ENCODE measurements at places on chromosomes 7 and 10. TPM values are rescaled to one million over a fixed set of nuclear protein-coding genes. Genes with fewer than 3 reads are reported as not detected.
A peak's percentile ranks its signal among the peaks of the same experiment; 100 is the strongest.

DNA sequence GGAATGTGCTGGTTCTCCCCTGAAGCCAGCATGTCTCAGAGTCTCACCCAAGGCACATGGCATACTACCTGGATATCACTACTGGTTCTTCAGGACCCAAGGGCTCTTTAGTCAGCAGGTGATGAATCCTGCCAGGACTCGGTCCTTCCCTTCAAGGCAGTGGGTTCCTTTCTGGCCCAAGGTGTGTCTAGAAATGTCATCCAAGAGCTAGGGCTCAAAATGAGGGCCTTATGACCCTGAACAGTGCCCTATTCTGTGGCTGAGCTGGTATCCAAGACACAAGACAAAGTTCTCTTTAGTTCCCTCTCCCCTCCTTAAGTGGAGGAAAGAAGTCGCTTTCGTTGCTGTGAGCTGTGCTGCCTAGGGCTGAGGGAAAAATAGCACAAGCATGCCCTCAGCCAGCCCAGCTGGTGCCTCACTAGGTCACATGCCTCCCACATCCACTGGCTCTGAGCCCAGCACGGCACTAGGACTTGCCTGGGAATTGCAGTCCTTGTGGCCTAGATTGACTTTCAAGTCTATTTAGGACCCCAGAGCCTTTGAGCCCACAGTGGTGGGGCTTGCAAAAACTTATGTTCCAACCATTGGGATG is 106.0 kb downstream of the BMS1 start:
- no peaks in the 10 kb centered on the region for H3K36me3 ChIP-seq
- H3K27ac ChIP-seq, result no peak overlapping the region
- no peaks in the 10 kb centered on the region for H3K4me1 ChIP-seq
- DNase-seq, result no peak
- no peaks in the 10 kb centered on the region for H3K27me3 ChIP-seq

The INHBA gene
- 14.3 TPM for total RNA-seq

GRCh38 chr7:116948934-116949333 is 4.4 kb upstream of the ST7 start:
- no peaks in the 10 kb centered on the region for H3K27me3 ChIP-seq
- H3K27ac ChIP-seq, result no peak overlapping the region
- no peak for DNase-seq
- H3K36me3 ChIP-seq, result peaks cover 6% of the 10 kb centered on the region
- peaks cover 13% of the 10 kb centered on the region for H3K4me1 ChIP-seq

DNA sequence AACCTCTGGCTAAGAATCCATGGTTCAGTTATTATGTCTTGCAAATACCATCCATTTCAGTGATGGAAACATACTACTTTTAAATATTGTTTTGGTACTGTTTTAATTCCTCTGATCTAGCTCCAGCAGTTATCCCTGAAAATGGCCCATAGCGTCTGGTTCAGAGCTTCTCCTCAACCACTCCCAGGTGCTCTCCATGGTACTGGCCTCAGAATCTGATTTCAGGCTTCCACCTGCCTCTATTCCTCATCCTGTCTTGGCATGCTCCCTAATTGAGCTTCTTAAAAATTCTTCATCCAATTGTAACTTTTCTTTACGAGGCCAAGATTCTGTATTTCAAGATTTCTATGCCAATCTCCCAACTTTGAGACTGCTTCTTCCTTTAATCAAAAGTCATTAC is 236.3 kb downstream of the HTR7 start:
- no peaks in the 10 kb centered on the region for H3K27me3 ChIP-seq
- no peaks in the 10 kb centered on the region for H3K36me3 ChIP-seq
- no peak overlapping the region for H3K27ac ChIP-seq
- no peak overlapping the region for H3K4me3 ChIP-seq
- no peaks in the 10 kb centered on the region for H3K4me1 ChIP-seq

- H3K4me1 ChIP-seq, result no peaks in the 10 kb centered on the region
- no peaks in the 10 kb centered on the region for H3K36me3 ChIP-seq
- H3K4me3 ChIP-seq, result no peak overlapping the region
- no peak for DNase-seq
Measured at GRCh38 chr7:85567983-85568382, 381.1 kb upstream of the SEMA3D start.

GRCh38 chr10:23448802-23449570 is 10.1 kb downstream of the OTUD1 start:
- H3K27me3 ChIP-seq, result no peaks in the 10 kb centered on the region
- H3K4me1 ChIP-seq, result no peaks in the 10 kb centered on the region
- DNase-seq, result no peak
- no peaks in the 10 kb centered on the region for H3K36me3 ChIP-seq

The AKR1D1 gene
- not detected for total RNA-seq

- H3K27me3 ChIP-seq, result no peaks in the 10 kb centered on the region
- no peaks in the 10 kb centered on the region for H3K36me3 ChIP-seq
- no peak for DNase-seq
- no peaks in the 10 kb centered on the region for H3K4me1 ChIP-seq
- H3K27ac ChIP-seq, result no peak overlapping the region
Measured at GRCh38 chr7:150330211-150330885, 7.0 kb upstream of the ACTR3C start.

DNA sequence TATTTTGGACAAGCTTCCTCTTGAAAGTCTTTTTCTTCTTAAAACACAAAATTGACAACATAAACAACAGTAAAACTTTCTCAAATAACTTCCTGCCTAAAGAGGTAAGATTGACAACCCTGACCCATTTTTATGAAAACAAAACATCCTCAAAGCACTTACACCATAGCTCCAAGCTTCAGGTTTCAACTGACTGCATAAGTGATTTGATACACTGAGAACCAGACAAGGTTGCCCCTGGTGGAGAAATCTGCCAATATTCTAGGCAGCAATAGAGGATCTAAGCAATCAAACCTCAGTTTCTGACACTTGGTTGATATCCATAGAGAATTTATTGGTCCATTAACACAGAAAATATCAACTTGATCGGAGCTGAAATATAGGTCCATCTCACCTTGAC is 147.8 kb downstream of the ELAPOR2 start:
- DNase-seq, result no peak
- H3K4me3 ChIP-seq, result no peak overlapping the region
- 0 out of 2 replicates have a peak, but pooled peaks cover 2% of the 10 kb centered on the region for H3K27me3 ChIP-seq
- H3K4me1 ChIP-seq, result no peaks in the 10 kb centered on the region
- H3K27ac ChIP-seq, result no peak overlapping the region
- H3K36me3 ChIP-seq, result no peaks in the 10 kb centered on the region

DNA sequence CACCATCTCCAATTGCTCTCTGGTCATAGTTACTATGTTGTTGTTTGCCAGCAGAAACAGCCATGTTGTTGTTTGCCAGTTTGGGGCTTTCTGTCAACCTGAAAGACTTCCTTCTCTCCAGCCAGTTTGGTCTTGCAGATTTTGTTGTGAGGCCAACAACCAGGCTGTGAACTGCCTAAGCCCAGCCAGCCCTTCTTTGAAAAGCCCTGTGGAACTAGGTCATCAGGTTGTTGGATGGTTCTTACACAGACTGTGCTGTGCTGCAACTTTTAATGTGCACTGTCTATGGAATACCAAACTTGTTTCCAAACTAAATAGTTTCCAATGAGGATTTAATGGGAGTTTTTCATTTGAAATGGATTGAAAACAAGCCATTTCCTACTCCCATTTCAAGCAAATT is 592.7 kb upstream of the GALNT17 start:
- H3K27ac ChIP-seq, result no peak overlapping the region
- no peaks in the 10 kb centered on the region for H3K4me1 ChIP-seq
- DNase-seq, result no peak
- H3K4me3 ChIP-seq, result no peak overlapping the region
- H3K27me3 ChIP-seq, result no peaks in the 10 kb centered on the region
- H3K36me3 ChIP-seq, result no peaks in the 10 kb centered on the region

DNA sequence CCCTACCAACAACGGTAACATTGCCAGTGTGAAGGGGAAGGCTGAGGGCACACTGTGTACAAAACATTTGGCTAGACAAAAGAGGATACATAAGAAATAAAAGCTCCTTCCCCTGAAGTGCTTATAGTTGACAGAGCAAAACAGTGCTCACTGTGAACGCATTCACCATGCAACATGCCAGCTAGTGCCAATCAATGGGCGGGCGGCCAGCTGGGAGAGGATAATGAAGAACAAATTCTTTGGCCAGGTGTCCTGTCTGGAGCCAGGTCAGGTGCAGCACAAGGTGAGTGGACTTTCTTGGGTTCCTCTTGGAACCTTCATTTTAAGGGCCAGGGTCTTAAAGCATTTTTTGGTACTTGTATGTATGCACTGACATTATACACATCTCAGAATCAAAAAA is 106.1 kb downstream of the ICA1 start:
- no peaks in the 10 kb centered on the region for H3K36me3 ChIP-seq
- DNase-seq, result no peak

DNA sequence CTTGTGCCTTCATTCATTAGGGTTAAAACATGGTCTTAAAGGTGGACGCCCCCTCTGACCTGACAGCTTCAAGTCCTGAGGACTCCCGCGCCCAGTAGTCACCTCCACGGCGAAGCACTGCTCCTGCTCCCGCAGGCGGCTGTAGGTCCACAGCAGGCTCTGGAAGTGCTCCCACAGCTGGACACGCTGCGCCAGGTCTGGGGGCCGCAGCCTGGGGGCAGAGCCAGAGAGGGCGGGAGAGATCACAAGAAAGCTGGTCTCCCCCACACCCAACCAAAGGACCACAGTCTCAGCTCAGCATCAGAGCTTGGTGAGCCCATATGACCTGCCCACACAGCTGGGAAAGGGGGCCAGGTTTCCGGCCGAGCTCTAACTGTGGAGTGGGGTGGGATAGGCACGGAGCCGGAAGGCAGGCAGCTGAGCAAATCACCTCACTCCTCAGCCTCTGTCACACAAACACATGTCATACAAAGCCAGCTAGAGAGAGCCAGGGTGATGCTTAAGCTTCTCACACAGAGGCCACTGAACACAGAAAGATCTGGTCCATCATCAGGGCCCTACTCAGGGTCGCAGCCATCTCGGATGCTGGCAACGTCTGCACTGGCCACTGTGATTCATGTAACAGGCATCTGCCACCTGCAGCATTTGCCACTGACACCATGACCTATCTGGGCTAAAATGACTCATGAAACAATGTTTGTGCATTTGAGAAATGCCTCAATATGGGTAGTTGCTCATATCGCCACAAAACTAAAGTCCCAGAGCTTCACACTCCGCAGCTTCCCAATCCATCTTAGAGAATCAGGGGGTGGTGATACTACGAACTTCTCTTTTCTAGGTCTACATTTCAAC is 12.6 kb downstream of the HPS1 start:
- no peak overlapping the region for H3K27ac ChIP-seq
- H3K27me3 ChIP-seq, result no peaks in the 10 kb centered on the region
- H3K4me3 ChIP-seq, result no peak overlapping the region

DNA sequence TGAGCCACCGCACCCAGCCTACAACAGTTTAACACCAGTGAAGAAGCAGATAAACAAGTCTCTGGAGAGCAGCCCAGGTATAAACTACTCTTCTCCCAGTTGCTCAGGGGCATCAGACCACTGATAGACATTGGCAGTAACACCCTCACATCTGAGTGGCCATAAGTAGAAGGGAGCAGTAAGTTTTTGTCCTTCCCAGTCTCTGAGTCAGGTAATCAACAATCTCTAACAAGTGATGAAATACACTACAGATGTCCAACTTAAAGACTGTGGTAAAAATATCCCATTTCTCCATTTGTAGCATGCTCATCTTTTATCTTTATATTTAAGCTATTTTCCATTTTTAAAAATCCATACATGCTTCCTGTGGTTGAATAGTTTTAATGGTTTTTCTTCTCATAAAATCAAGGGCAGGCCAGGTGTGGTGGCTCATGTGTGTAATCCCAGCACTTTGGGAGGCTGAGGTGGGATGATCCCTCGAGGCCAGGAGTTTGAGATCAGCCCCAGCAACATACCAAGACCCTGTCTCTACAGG is 78.6 kb downstream of the GSAP start:
- no peak for DNase-seq
- no peak overlapping the region for H3K27ac ChIP-seq
- no peaks in the 10 kb centered on the region for H3K27me3 ChIP-seq
- no peaks in the 10 kb centered on the region for H3K36me3 ChIP-seq
- H3K4me3 ChIP-seq, result no peak overlapping the region
- H3K4me1 ChIP-seq, result no peaks in the 10 kb centered on the region

- H3K27me3 ChIP-seq, result no peaks in the 10 kb centered on the region
- no peaks in the 10 kb centered on the region for H3K36me3 ChIP-seq
- no peak overlapping the region for H3K4me3 ChIP-seq
- H3K4me1 ChIP-seq, result no peaks in the 10 kb centered on the region
- H3K27ac ChIP-seq, result no peak overlapping the region
Measured at GRCh38 chr10:98363220-98363619, 51.8 kb downstream of the PYROXD2 start.

- peak; percentile 47 for DNase-seq
- H3K27me3 ChIP-seq, result no peaks in the 10 kb centered on the region
- no peak overlapping the region for H3K4me3 ChIP-seq
- peaks cover 26% of the 10 kb centered on the region for H3K4me1 ChIP-seq
Measured at GRCh38 chr10:33352175-33352574, 17.7 kb upstream of the NRP1 start.

GRCh38 chr7:151080067-151080521 is 515 bp downstream of the FASTK start:
- peak overlapping the region; percentile 88 for H3K4me3 ChIP-seq
- DNase-seq, result peak; percentile 32
- peaks cover 37% of the 10 kb centered on the region for H3K4me1 ChIP-seq
- peaks cover 66% of the 10 kb centered on the region for H3K36me3 ChIP-seq
- peak overlapping the region; percentile 60 for H3K27ac ChIP-seq

The RNF32 gene
- 0.18 TPM for total RNA-seq

The CACNB2 gene
- not detected for total RNA-seq

DNA sequence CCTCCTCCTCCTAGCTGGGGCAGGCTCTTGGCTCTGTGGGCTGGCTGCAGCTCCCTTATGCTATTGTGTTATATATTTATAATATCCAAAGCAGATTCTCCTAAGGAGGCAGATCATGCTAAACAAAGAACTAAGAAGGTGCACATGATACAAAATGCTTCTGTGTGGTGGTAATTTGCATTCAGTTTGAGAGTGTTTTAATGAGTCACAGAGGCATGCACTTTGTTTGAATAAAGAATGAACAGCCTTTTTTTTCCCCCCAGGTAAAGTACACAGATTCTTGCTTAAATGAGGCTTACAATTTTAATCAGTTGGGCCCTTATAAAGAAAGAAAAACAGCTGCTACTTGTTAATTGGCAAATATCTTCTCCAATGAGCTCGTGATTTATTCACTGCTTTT is 95.0 kb downstream of the FANK1 start:
- no peaks in the 10 kb centered on the region for H3K27me3 ChIP-seq
- H3K4me1 ChIP-seq, result no peaks in the 10 kb centered on the region
- no peak overlapping the region for H3K4me3 ChIP-seq
- DNase-seq, result no peak

- DNase-seq, result no peak
- no peaks in the 10 kb centered on the region for H3K27me3 ChIP-seq
- no peaks in the 10 kb centered on the region for H3K4me1 ChIP-seq
- H3K27ac ChIP-seq, result no peak overlapping the region
Measured at GRCh38 chr7:114759347-114760062, 162.4 kb upstream of the MDFIC start.

GRCh38 chr10:35451151-35452016 is 115.1 kb downstream of the CCNY start:
- no peak overlapping the region for H3K27ac ChIP-seq
- H3K27me3 ChIP-seq, result no peaks in the 10 kb centered on the region
- no peaks in the 10 kb centered on the region for H3K36me3 ChIP-seq
- H3K4me1 ChIP-seq, result peaks cover 31% of the 10 kb centered on the region
- DNase-seq, result no peak

GRCh38 chr10:104109908-104110662 is 11.9 kb upstream of the SFR1 start:
- H3K27ac ChIP-seq, result no peak overlapping the region
- no peak overlapping the region for H3K4me3 ChIP-seq
- H3K4me1 ChIP-seq, result peaks cover 13% of the 10 kb centered on the region
- DNase-seq, result peak; percentile 42

- H3K4me3 ChIP-seq, result no peak overlapping the region
- no peaks in the 10 kb centered on the region for H3K4me1 ChIP-seq
- no peaks in the 10 kb centered on the region for H3K27me3 ChIP-seq
- H3K36me3 ChIP-seq, result no peaks in the 10 kb centered on the region
- no peak overlapping the region for H3K27ac ChIP-seq
- DNase-seq, result no peak
Measured at GRCh38 chr7:158316466-158317031, 271.1 kb downstream of the PTPRN2 start.

Data from SJSA1 (cell line).